Naive B cell (primary cell): ENCODE measurements at places on chromosomes 4 and X. TPM values are rescaled to one million over a fixed set of nuclear protein-coding genes. Genes with fewer than 3 reads are reported as not detected.

DNA sequence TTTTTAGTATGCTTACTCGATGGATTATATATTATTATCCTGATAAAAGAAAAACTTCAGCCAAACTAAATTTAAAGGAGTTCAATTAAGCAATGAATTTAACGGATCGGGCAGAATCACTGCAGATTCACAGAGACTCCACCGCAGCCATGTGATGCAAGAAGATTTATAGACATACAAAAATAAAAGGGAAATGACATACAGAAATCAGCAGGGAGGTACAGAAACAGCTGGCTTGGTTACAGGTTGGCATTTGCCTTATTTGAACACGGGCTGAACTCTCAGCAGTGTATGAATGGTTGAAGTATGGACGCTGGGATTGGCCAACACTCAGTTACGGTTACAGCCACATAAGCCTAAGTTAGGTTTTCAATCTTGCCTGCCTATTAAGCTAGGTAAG lies 35.4 kb upstream of the DHRSX start:
- H3K27ac ChIP-seq: no peak overlapping the region
- peaks cover 12% of the 10 kb centered on the region for H3K27me3 ChIP-seq
- H3K4me1 ChIP-seq: no peaks in the 10 kb centered on the region
- DNase-seq: no peak
- no peaks in the 10 kb centered on the region for H3K36me3 ChIP-seq

DNA sequence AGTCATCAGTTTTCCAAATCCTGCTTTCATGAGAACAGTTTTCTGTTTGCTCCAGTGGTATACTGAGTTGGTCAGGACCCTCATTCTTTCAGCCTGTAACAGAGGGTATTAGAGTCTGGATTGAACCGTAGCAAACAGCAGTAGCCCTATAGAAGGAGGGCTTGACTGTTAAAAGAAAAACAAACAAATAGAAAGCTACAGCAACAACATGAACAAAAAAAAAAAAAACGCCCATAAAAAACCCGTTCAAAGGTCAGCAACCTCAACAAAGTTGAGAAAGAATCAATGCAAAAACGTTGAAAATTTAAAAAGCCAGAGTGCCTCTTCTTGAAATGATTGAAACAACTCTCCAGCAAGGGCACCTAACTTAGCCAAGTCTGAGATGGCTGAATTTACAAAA lies 64.7 kb upstream of the UGT2B10 start:
- H3K27ac ChIP-seq: no peak overlapping the region
- H3K36me3 ChIP-seq: no peaks in the 10 kb centered on the region
- H3K4me3 ChIP-seq: no peak overlapping the region
- no peaks in the 10 kb centered on the region for H3K27me3 ChIP-seq
- no peak for DNase-seq

DNA sequence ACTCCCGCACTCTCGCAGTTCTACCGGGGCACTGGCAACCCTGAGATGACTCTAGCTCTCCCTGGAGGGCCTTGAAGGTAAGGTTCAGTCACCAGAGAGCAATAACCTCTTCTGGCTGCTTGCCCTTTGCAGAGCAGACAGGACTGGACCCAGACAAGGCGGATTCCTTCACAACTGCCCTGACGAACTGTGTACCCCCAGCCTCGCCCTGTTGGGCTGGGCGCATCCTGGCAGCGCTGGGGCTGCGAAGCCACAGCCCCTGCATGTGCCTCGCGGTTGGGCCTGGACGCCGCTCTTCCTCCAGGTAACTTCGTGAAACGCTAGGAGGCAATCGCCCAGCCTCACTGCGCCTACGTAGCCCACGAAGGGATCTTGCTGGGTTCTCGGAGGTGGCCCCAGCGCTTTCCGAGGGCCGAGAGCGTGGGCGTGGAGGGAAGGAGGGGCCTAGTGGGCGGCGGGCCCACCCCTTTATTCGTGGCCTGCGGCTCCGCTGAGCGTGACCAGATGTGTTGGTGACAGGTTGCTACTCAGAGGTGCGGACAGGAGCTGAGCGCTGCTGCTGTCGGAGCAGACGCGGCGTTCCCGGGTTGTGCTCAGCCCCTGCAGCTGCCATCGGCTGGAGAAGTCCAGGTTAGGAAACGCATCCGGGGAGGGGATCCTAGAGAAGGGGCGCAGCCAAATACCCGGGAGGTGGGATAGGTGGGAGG lies 1.9 kb upstream of the MAMLD1 start:
- peaks cover 35% of the 10 kb centered on the region for H3K27me3 ChIP-seq
- no peaks in the 10 kb centered on the region for H3K36me3 ChIP-seq
- peak overlapping the region; percentile 91 for H3K4me3 ChIP-seq
- peaks cover 11% of the 10 kb centered on the region for H3K4me1 ChIP-seq
- DNase-seq: peak; percentile 27

GRCh38 chr4:17275836-17276235 lies 236.1 kb downstream of the QDPR start:
- H3K36me3 ChIP-seq: no peaks in the 10 kb centered on the region
- no peak overlapping the region for H3K27ac ChIP-seq
- no peak overlapping the region for H3K4me3 ChIP-seq
- DNase-seq: no peak
- no peaks in the 10 kb centered on the region for H3K4me1 ChIP-seq
- H3K27me3 ChIP-seq: peaks cover 13% of the 10 kb centered on the region

ANOS1 gene
- not detected for polyA plus RNA-seq
